Pancreas (tissue), 10 donors: ENCODE measurements at places on chromosomes 12 and 14. TPM values are rescaled to one million over a fixed set of nuclear protein-coding genes. Genes with fewer than 3 reads are reported as not detected.

The INHBC gene
- not detected for total RNA-seq

The TNS2 gene
- 52.6 TPM for total RNA-seq

The HOXC10 gene
- total RNA-seq, result not detected

The PLEKHD1 gene
- total RNA-seq, result not detected

The YEATS4 gene
- total RNA-seq, result 11.9 TPM

The CLEC4A gene
- total RNA-seq, result not detected

The CCDC60 gene
- total RNA-seq, result not detected

The RERG gene
- total RNA-seq, result 5.3 TPM

The GUCY2C gene
- total RNA-seq, result not detected

The ANKRD33 gene
- total RNA-seq, result not detected

The LBHD2 gene
- total RNA-seq, result not detected

The BCL2L14 gene
- 4.5 TPM for total RNA-seq

The MYF6 gene
- not detected for total RNA-seq

The SLC10A1 gene
- total RNA-seq, result not detected

The RHOF gene
- 4.0 TPM for total RNA-seq

The OVCH1 gene
- not detected for total RNA-seq

The CLEC6A gene
- total RNA-seq, result not detected

The PRICKLE1 gene
- 9.5 TPM for total RNA-seq

The NRL gene
- total RNA-seq, result 0.79 TPM

The OAS3 gene
- 4.8 TPM for total RNA-seq

The RPL10L gene
- not detected for total RNA-seq

The CCDC38 gene
- not detected for total RNA-seq

The SYT1 gene
- 0.16 TPM for total RNA-seq

The PTPRR gene
- not detected for total RNA-seq

The DPF3 gene
- total RNA-seq, result 1.3 TPM

The MIP gene
- total RNA-seq, result not detected
